ENCODE measurements at places on chromosomes 13 and 19.

DNA sequence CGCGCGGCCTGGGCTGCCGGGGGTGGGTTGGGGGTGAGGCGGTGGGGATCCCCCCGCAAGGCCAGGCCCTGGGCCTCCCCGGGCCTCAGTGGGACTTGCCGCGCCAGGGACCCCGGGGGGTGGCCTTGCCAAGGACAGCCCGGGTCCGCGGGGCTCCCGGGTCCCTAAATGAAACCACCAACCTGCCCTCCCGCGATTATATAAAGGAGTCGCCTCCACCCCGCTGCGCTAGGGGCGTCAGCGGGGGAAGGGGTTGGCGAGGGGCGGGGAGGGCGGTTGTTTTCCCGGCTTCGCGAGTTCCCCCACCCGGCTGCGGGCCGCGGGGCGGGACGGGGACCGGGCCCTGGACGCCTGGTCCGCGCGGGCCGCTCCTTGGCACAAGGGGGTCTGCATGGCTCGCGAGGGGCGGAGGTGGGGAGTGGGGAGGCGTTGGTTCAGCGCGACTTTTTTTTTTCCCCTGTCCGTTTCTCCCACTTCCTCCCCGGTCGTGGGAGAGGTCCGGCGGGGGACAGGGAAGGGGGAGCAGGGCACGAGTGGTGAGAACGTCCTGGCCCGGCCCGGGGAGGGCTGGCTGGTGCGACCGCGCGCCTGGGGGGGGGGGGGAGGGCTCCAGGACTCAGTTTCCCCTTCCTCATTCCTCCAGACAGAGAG lies 822 bp upstream of the ZBTB7A start:
- no peak for DNase-seq

DNA sequence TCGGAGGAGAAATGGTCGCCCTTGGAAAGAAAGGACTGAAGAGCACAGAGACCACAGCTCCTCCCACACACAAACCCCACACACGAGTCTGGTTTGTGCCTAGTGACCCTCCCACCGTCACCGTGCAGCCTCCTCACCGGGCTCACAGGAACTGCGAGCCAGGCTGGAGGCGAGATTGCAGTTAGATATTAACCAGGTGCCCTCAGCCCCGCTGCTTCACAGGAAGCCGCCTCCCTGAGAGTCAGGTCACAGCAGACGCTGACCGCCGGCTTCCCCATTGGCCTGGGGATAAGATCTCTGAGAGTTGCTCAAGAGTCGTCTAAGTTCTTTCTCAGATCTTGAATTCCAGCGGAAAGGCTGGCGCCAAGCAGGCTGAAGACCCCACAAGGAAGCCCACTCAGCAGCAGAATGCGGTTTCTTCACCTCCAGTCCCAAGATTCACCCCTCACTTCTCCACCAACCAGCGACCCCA lies 870 bp downstream of the ZNF44 start:
- peak; percentile 70 for DNase-seq

DNA sequence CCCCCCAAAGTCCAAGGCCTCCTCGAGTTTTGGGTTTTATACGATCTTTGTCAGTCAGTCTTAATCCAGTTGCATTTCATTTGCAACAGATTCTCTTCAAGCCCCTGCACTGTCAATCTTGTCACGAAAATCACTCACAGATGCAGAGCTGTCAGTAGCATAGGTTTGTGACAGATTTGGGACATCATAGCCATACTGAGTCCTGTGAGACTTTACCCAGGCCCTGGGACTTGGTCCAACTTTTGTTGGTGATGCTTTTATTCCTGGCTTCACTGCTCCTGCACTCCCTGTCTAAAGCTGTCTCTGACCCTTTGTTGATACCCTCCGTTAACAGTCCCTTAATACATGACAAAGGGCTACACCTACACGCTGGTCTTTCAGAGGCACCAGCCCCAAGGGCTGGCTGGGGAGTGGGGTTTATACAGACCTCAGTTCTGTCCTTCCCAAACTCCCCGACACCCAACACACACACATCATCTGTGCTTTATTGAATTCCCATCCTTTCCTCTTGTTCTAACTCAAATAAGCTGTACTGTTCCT lies 36.0 kb downstream of the PABPC3 start:
- no peak for DNase-seq

DNA sequence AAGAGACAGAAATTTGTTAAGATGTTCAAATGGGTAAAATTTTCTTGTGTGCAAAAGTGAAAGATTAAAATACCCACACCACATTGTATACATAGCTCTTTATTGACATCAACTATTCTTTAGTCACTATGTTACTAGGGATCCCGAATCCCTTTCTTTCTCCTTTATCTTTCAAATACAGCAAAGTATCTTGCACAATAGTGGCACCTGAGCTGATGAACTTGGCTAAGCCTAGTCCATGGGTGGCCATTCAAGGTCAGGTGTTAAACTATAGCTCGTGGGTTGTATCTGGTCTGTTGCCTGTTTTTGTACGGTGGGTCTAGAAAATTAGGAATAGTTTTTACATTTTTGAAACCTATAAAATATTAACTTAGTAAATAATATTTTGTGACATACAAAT lies 210.9 kb downstream of the SLITRK6 start:
- no peak for DNase-seq

DNA sequence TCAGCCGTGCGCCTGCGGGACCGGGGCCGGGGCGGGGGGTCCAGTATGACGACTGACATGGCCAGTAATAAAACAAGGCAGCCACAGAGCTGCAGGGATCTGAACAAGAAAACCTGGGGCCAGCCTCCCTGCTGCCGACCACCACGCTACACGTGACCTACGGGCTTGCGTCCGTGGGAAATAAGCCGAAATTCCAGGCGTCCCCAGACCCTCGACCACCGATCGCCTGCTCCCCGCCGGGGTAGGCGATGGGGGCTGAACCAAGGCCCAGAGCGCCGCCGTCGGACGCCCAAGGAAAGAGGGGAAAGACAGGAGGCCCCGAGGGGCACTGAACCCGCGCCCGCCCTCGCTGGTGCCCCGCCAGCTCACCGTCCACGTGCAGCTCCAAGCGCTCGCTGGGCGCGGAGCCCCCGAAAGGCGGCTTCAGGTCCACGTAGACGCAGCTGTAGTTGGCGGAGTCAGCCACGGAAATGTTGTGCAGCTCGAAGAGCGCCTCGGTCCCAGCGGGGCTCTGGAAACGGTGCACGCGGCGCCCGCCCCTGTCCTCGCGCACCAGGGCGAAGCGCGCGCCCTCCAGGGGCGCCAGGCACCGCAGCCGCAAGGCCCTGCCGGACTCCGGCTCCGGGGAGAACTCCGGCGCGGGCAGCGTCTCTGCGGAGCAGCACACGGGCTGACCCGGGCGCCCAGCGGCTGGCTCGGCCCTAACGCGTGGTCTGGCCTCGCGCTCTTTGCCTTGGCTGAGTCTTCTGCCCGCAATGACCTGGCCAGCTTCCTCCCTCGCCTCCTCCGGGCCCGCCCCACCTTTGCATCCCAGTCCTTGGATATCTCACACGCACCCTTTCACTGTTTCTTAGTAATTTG lies 3.1 kb downstream of the A1BG start:
- no peak for DNase-seq

DNA sequence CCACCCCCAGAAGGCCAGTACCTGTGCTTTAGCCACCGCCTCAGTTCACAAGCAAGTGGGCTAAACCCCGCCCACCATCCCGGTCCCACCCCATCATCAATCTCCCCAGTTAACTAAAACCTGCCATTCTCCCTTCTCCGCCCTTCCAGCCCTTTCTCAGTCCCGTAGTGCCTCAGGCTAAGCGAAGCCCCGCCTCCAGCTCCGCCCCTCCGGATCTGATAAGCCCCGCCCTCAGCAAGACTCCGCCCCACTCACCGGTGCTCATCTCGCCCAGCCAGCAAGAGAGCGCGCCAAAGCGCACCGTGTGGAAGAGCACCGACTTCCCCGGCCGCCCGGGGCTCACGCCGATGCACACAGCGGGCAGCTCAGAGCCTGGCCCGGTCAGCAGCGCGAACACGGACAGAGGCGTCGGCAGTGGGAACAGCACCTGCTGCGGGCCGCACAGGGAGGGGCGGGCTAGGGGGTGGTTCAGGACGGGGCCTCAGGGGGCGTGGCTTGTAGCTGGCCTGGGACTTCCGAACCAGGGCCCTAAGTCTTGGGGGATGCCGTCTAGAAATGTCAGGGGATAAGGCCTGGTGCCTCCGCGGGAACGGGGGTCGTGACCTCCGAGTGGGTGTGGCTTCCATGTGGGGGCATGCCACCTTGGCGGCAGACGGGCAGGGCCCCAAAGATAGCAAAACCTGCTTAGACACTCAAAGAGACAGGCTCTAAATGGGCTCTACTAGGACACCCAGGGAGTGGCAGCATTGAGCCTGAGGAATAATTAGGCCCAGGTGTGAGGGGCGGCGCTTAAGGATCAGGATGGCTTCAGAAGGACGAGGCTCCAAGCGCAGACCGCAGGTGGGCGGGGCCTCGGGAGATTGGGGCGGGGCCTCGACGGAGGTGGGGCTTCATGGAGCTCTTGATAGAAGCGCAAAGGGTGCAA lies 21.4 kb downstream of the MAP4K1 start:
- no peak for DNase-seq

DNA sequence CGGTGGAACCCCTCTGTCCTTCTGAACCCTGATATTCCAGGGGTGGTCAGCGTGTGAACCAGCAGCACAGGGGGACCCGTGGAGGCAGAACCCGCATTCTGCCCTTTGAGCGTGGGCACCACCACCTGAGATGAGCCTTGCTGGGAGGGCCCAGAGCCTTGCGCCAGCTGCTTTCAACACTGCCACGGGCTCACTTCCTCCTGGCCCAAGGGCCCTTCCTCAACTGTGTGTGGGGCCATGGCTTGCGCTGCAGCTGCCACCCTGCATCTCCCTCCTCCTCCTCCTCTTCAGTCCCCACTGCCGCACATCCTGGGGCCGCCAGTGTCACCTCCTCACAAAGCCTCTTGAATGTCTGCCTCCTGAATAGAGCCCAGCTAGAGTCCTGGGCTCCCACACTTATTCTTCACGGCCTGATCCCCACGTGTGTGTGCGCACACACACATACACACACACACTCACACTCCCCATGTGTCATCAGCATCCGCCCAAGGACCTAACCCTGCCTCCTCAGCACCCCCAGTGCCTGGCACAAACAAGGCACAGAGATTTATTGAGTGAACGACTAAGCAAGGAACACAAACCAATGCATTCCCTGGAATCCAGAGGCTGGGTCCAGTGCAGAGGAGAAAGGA lies 26.9 kb upstream of the TMEM160 start:
- DNase-seq = no peak

GRCh38 chr13:99854366-99854765 lies 117.2 kb downstream of the ZIC5 start:
- DNase-seq = no peak

DNA sequence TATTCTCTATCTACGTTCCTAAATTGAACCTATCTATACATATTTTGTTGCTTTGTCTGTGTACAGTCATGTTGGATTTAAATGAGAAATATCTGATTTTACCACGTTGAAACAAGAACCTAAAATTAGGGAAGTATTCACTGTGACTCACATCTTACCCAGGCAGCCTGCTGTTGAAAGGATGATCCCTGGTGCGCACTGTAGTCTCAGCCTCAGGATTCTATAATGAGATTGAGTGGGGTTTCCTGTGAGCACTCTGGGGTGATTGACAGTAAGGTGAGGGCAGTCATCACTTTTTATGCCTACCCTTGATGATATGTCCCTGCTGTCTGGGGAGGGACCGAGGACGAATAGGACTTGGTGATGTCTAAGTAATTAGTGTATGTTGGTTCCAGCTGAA lies 35.4 kb downstream of the PCCA start:
- DNase-seq = peak; percentile 50

- DNase-seq = peak; percentile 82
These were observed 20.7 kb downstream of the CEBPG start for GRCh38 chr19:33394006-33394722.

- DNase-seq = no peak
These were observed 107.6 kb downstream of the SOX1 start for GRCh38 chr13:112174476-112175110.

GRCh38 chr19:16873594-16873993 lies 15.2 kb upstream of the F2RL3 start:
- DNase-seq = no peak
